NCI-H1105 treated with DMSO at 0.1 percent for 48 hours (cell line): ENCODE measurements at places on chromosomes 12 and 14.

GRCh38 chr14:55333711-55334485 is 62.7 kb downstream of the FBXO34 start:
- DNase-seq: no peak

DNA sequence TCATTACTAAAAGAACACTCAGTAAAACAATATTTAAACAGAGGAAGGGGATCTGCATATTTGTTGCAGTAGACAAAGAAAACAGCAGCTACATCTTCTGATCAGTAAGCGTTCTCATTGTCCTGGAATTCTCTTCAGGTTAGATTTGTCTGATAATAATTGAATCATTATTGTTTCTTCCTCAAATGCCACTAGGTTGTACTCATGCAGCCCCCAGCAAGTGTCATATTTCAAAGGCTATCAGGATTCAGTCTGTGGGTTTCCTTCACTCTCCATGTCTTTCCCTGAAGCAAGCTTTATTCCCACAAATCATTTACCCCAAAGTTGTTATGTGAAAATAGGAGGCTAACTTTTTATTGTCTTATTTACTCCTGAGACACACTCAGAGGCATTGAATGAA is 14.7 kb downstream of the PIK3C2G start:
- DNase-seq: no peak

DNA sequence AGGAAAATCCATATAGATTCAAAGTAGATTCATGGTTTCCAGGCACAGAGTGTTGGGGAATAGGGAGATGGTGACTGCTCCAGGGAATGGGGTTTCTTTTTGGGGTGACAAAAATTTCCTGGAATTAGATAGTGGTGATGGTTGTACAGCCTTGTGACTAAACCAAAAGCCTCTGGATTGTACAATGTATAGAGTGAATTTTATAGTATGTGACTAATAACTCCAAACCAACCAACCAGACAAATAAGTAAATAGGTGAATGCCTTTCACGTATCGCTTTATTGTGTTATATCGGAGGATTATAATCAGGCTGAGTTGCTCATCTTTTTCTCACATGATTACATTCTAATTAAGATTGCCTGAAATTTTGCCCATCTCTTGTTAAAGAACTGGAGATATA is 24.6 kb upstream of the PPFIBP1 start:
- DNase-seq: no peak

DNA sequence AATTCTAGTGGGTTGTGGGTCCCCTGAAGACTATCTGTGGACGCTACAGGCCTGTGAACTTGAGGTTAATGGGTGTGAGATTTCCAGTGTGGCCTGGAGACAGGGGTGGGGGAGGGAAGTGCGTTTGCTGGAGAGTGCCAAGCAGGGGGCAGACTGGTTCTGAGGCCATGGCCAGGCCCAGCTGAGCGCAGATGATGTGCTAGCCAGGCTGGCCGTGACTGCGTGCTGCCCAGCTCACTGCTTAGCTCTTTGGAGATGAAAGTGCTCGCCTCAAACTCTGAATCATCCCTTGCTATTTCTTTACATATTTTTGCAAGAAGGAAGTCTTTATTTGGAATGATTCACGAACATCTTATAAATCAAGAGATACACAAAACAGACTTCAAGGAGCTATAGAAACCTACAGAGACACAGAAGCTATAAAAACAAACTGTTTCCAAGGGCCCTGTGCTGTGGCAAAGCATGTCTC is 75.2 kb upstream of the PLEKHG3 start:
- DNase-seq: no peak

DNA sequence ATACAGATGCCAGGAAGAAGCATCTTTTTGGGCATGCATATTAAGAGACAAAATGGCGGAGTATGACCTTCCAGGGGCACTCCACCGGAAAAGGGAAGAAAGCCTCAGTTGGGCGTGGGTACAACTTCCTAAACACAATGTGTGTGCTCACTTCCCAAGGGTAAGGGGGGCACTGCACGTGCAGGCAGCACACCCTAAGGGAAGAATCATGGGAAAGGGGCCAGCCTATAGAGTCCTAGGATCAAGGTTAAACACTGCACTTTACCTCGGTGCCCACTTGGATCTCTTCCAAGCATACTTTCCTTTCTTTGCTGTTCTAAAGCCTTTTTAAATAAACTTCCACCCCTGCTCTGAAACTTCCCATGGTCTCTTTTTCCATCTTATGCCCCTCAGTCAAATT is 14.8 kb downstream of the OR6J1 start:
- DNase-seq: no peak

- no peak for DNase-seq
These were observed 71.6 kb upstream of the USP44 start for GRCh38 chr12:95622879-95623278.

DNA sequence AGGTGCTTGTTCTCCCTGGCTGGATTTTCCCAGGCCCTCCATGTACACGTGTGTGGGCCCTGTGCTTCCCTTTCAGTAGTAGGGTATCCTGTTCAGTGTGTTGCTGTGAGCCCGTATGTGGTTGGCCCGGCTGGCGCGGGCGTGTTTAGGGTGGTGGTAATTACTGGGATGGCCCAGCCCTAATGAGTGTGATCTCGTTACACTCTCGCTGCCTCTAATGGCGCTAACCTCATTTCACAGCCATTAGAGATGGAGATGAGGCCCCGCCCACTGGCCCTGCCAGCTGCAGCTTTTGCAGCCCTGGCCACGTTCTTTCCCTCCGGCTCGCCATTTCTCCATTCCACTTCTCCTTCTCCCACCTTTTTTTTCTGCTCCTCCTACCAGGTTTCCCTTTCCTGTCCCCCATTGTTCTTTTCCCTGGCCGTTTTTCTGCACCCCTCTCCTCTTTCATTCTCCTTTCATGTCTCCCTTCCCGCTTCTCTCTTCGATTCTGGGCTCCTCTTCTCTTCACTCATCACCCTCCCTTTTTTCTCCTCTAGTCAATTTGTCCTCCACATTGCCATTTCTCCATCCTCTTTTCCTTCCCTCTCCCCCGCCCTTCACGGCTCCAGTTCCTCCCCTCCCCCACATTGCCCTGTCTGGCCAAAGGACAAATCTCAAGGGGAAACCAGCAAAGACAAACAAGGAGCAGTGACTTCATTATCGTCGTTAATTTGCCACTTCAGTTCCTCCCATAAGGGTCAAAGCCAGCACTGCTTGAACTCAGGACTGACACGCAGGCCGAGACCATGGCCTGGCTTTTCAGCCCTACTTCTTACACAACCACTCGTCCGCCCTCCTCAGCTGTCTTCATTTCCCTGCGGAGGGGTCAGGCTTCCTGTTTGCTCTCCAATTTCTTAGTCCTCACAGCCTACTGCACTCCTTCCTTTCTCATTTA is 6.8 kb downstream of the ZFHX2 start:
- peak; percentile 96 for DNase-seq

DNA sequence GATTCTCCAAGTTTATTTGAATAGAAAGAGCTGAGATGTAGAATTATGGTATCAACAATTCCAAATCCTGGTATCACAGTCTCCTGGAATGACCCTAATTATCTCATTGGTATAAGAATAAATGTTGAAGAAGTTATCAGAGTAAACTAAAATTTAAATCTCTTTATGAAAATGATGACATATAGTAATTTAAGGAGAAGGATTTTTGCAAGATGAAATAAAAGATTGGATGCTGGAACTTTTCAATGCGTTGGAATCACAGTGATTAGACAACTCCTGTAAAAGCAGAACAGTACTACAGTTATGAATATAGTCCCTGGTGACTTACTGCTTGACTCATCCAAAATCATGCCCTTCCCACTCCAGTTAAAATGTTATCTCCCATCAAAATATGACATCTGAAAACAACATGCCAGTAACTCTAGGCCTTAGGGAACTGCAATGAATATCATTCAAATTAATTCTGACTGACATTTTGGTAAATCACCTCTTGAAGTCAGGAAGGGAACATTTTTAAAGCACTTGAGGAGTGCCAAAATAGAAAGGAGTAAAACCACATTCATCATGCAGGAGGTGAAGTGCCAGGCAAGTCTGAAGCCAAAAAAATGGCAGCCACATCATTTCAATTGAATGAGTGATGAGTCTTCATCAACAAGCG is 197.8 kb upstream of the PRKD1 start:
- DNase-seq: peak; percentile 13

DNA sequence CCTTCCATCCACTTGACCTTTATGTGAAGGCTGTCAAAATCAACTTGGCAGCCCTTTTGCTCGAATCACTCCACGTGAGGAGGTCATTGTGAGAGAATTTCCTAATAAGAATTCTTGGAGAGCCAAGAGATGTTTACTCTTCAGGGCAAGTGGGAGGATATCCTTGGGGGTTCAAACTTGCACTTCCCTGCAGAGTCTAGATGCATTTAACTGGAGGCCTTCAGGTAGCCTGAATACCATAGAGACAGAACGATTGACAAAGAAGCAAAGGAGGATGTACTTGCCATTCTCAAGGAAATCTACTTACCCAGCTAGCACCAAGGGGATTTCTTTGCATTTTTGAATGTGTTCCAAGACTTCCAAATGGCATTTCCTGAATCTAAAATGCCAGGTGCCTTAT is 1702.6 kb upstream of the FLRT2 start:
- DNase-seq: no peak

DNA sequence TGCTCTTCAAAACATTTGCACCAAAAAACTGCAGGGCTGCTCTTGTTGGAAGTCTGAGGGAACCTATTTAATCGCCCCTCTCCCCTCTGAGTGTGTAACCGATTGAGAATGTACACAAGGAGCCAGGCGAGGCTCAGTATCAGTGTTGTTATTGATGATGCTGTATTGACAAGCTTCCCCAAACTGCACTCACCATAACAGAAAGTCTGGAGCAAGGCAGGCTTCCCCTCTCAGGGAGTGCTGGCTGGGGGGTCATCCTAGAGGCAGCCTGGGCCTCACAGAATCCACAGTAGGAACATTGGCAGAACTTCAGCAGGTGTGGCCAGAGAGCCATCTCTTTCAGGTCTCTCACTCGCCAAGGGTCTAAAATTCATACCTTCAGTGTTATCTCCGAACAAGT is 58.1 kb upstream of the TUNAR start:
- no peak for DNase-seq

DNA sequence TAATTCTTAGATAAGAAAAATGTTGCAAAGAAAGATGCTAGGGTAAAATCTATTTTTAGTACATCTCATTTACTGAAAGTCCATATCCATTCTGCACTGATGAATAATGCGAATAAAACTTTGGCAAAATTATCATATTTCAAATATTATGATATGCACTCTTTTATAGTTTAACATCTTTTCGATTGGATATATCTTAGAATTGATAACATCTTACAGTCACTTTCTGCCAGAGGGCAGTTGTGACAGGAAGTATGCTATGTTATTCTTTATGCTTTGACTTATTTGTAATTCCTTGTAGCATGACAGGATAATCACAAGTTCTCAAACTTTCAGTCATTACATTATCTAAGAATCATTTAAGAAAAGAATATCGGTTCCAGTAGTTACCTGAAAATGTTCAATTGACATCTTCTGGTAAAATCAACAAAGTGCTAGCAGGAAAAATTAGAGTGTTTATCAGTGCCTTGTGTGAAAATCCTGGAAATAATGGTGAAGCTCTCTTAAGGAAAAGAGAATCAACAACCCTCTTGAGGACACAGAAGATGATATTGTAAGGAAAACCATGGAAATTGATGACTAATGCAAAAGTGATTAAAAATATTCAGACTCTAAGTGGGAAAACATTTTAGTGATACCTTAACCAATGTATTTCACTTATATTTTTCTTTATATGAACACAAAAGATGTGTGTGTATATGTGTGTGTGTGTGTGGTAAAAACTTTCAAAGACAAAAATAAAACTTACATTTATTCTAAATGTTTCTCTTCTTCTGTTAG is 95.5 kb downstream of the SLC6A15 start:
- no peak for DNase-seq

GRCh38 chr12:240566-240965 is 22.1 kb downstream of the SLC6A13 start:
- no peak for DNase-seq

DNA sequence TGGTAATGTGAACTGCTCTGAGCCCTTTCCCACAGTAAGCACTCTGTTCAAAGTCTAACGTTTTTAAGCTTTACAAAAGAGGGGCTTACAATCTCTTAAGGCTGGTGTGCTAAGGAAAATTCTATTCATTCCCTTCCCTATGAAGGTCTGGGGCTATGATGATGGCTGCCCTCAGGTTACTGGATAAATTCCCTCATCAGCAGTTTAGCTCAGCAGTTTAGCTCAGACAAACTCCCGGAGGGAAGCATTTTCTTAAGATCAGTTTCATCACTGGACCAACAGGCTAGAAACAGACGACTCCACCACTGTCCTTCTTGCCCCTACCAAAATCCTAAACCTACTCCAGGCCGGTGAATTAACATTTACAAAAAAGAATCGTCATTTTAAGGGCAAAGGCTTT is 19.1 kb downstream of the ERP29 start:
- no peak for DNase-seq

- no peak for DNase-seq
These were observed 10.8 kb downstream of the PITPNM2 start for GRCh38 chr12:123139926-123140675.

- DNase-seq: no peak
These were observed 553.7 kb downstream of the FOXG1 start for GRCh38 chr14:29320286-29320685.

DNA sequence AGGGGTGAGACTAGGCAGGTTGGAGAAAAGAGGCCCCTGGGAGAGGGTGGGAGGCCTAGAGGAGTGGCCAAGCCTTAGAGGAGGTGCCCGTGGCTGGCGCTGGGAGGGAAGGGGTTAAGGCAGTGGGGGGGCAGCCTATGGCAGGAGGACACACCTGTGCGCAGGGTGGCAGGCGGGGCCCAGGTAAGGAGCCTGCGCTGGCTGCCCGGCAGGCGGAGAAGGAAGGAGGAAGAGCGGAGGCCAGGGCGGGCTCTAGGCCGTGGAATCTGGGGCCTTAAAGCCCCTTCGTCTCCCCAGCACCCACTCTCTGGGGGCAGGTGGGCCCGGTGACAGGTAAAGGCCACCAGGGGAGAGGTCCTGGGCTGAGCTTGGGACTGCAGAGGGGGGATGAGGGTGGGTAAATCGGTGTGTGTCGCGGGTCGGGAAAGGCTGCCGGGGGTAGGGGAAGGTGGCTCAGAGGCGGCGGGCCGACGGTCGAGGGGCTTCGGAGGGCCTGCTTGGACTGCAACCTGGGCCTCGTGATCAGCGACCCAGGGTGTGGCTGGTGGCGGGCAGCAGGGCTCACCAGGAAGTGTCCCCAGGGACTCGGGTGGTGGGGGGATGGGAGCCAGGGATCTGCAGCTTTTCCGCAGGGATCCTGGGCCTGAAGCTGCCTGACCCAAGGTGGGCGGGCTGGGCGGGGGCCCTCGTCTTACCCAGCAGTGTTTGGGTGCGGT is 7.3 kb downstream of the PHB2 start:
- DNase-seq: peak; percentile 90

DNA sequence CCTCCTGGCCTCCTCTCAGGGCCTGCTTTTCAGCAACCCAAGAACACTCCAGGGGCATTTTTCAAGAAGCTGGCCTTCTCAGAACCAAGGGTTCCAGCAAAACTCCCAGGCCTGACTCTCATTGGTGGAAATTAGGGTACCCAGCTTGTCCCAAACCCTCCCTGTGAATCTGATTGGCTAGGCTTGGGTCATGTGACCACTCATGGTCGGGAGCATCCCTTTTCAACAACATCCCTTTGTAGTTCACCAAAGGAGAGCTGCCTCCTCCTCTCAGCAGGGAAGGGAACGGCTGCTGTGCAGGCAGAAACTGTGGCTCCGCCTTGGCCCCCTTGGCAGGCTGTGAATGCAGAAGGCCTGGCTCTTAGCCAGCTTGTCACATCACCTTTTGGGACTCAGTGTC is 94.5 kb downstream of the AACS start:
- no peak for DNase-seq
